Activated T-cell treated with anti-CD3 and anti-CD28 coated beads for 48 hours (primary cell): ENCODE measurements at places on chromosomes 12 and 14.

- peak; percentile 21 for DNase-seq
Measured at GRCh38 chr12:129193263-129193871, 340.1 kb downstream of the GLT1D1 start.

GRCh38 chr14:93073358-93073707 is 42.4 kb downstream of the ITPK1 start:
- no peak for DNase-seq

- no peak for DNase-seq
Measured at GRCh38 chr12:117080661-117081144, 18.5 kb downstream of the TESC start.

DNA sequence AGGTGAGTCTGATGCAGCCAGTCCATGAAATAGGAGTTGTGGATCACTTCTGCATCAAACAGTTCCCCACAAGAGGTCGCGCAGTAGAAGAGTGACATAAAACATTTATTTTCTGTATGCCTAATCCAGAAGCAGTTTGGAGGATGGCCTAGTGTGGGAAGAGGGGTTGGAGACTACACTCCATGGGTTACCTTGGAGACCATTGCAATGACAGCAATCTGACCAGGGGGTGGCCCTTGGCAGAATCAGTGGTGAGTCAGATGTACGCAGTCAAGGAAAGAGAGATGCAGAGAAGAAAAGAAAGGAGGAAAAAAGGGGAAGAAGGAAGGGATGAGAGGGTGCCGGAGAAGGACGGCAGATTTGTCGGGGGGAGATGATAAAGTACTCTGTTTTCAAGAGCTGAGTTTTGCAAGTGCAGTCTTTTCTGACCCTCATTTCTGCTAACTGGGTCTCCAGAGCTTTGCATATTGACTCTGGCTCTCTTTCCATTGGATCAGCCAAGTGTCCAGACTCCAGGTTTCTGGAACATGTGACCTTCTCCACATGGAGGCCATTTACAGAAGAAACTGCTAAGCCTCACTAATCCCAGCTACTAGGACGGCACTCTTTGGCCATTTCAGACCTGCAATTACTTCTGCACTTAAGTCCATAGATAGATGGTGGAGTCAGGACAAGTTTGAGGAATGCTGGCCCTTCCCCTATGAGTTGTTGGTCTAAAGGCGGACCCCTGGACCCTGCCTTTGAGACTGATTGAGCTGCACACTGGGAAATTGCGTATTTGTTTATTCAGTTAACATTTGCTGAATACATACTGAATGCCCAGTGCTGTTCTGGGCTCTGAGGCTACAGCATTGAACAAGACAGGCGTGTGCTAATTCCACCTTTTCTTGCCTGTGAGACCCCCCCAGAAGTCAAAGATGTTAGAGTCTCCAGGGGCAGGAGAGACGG is 424.2 kb downstream of the BCL11B start:
- no peak for DNase-seq

DNA sequence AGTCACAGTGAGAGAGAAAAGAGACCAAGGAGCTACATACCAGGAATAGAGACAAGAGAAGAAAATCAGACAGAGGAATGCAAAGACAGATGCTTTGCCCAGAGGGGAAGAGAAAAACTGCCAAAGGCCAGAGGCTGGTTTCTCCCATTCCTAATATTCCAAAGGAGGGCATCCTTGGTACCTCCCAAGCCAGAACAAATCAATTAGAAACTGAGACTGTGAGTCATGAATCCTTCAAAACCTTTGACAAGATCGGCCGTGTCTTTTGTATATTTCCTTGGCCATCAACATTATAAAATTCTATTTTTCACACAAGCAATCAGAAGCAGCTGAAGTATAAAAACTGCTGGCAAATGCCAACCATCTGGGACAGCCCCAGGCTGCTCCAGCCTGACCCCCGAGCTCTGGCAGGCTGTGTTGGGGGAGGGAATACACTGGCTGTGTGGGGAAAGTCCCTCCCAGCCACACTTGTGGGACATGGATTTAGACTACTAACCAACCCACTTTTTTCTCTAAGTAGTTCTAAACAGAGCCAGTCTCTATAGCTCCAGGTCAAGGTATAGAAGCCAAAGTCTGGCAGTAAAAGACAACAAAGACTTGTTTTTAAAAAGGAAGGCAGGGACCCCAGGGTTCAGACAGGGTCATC is 13.7 kb downstream of the POMT2 start:
- DNase-seq = no peak

DNA sequence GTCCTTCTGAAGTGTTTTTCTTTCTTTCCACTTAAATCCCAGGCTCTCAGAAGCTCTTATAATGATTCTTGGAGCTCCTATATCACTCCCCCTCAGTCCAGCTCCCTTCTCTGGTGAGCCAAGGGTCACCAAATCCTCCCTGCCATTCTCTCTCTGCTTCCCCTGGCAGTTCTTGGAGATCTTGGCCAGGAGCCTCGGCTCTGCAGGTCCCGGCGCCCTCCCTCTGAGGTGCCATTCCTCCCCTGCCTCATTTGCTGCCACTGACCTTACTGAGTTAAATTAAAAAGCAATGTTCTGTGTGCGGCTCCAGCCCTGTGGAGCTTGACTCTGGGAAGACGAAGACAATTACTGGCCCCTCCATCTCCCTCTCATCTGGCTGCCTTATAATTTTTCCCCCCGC is 7.0 kb downstream of the CISTR start:
- no peak for DNase-seq

DNA sequence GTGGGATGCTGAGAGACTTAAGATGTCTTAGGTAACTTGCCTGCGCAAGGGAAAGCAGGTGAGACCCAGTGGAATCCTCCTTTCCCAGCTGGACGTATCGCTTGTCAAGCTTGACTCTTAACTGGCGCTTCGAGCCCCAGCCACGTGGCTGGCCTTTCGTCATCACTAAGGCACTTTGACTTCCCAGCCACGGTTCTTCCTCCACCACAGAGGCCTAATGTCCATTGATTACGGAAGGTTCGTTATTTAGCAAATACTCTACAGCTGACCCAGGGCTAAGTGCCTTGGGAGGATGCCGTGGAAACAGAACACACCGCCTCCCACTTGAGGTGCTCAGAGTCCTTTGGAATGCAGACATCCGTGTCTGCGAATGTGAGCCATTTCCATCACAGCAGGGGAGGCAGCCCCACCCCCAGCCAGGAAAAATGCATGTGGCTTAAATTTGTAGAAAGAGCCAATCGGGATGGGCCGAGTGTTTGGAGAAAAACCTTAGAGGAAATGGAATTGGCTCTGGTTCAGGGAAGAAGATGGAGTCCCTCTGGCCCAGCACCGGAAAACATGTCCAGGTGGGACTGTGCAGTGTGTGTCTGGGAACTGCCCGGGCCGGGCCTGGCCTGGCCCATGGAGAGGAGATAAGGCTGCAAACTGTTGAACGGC is 115.7 kb downstream of the PLXNC1 start:
- no peak for DNase-seq

- DNase-seq = no peak
Measured at GRCh38 chr12:124379938-124380754, 85.3 kb downstream of the RFLNA start.

DNA sequence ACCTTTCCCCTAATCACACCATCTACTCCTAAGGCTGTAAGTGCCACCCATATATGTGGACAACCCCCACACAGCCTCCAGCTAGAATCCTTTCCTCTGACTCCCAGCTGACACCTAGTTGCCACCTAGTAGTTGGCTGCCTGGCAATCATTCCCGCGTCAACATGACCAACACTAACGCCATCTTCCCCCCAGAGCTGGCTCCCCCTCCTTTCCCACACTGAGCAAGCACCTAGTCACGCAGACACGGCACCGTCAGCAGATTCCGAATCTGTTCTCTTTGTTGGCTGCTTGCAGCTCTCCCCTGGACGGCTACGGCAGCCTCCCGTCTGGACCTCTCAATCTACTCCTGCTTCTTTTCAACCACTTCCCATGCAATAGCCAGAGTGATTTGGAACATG is 27.7 kb downstream of the UBR7 start:
- DNase-seq = no peak

- DNase-seq = no peak
Measured at GRCh38 chr12:1611803-1612572, 17.0 kb upstream of the WNT5B start.

- DNase-seq = no peak
Measured at GRCh38 chr12:31560516-31560915, 30.4 kb downstream of the DENND5B start.

GRCh38 chr14:23816371-23816770 is 137.2 kb upstream of the DHRS4 start:
- DNase-seq = no peak

- no peak for DNase-seq
Measured at GRCh38 chr12:31861360-31861759, 97.9 kb upstream of the RESF1 start.

- DNase-seq = no peak
Measured at GRCh38 chr12:19894050-19894449, 454.8 kb downstream of the AEBP2 start.

DNA sequence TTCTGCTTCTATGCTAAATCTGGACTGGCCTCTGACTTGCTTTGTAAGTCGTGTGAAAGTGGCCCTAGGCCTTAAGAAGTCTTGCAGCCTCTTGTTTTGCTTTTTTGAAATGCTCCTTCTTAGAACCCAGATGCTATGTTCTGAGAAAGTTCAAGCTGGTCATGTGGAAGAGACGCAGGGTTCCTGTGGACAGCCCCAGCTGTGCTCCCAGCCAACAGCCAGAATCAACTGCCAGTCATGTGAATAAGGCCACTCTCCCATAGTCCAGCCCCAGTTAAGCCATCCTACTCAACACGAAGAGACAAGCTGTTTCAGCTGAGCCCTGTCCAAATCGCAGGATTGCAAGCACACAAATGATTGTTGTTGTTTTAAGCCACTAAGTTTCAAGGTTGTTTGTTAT is 37.3 kb upstream of the TBPL2 start:
- no peak for DNase-seq

- peak; percentile 85 for DNase-seq
Measured at GRCh38 chr12:112108202-112109079, at the start of gene NAA25. TSS of gene NAA25 (minus strand) at chr12:112108783. CDS start at chr12:112108773, 10 bp downstream.

GRCh38 chr12:130484221-130484620 is 146.5 kb downstream of the PIWIL1 start:
- no peak for DNase-seq

DNA sequence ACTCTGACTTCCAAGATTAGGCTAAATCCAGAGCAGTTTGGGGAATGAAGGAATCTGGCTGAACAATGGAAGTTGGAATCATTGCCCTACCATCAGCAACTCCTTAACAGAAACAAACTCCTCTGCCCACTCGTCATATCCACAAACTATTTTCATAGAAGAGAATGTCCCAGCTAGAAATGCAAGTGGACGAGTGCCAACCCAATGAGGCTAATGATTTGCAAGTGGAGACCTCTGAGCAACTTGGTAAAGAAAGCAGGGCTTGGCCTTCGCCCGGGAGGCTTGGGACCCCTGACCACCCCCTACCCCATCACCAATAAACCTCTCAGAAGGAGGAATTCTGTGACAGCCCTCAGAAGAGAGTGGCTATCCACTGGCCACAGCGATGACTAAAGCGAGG is 40.0 kb upstream of the DDX11 start:
- DNase-seq = no peak

- no peak for DNase-seq
Measured at GRCh38 chr12:65658360-65658759, 165.9 kb upstream of the HMGA2 start.

DNA sequence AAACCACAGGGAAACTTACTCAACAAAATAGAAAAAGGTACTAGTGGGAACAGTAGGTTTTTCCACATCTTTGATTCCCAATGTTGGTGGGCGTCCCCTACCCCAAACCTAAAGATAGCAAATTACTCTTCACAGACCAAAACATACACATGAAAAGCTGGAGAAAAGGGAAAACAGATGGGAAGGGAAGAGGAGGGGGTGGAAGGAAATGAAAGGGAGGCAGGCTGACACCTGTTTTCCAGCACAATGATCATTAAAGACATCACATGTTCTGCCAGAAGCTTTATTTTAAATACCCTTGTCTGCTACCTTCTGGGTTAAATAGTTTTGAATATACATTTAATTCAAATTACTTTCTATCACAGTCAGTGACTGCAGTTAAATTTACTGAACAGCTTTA is 1617.9 kb upstream of the SEL1L start:
- no peak for DNase-seq

- DNase-seq = no peak
Measured at GRCh38 chr12:131621701-131622421, 89.0 kb upstream of the SFSWAP start.

DNA sequence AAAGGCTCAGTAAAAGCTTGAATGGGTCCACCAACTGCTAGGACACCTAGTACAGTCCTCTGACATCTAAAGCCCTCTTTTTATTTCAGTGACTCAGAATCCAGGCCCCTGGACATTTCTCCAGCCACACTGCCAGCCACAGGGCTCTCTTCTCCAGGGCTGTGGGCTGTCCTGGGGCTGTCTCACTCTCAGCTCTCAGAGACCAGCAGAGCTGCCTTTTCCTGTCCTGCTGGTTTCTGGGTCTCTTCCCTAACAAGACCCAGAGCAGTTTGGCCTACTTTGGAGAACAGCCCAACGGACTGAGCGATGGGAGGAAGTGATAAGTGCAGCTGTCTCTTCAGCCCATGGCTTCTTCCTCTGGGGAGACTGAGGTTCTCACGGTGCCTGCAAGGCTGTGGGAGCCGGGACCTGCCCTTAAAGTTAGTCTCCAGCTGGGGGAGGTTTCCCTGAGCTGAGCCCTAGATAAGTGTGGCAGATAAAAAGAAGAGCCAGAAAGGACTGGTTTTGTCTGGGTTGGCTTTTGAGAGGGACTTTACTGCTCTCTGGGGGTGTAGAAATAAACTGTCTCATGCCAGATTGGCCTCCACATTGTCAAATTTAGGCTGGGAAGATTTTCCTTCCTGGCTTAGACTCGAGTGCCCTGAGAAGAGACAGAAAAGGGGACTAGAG is 979.8 kb downstream of the VRK1 start:
- no peak for DNase-seq

- no peak for DNase-seq
Measured at GRCh38 chr12:32423559-32423958, 24.2 kb downstream of the FGD4 start.

- no peak for DNase-seq
Measured at GRCh38 chr12:74644681-74645080, 107.0 kb downstream of the ATXN7L3B start.

DNA sequence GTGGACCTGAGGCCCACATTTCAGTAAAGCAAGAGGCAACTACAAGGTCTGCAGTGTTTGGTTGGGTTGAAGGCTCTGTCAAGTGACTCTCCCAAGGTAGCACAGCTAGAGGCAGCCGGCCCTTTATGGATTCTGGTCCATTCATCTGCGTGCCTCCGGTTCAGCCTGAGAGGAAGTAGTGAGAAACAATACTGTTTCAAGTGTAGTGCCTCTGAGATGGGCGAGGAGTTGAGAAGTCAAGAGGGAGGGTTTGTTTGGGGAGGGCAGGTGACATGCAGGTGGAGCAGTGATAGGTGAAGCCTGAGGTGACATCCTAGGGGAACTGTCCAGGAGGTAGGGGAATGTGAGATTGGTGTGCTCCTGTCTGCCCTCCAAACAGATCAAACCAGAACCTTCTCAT is 933.5 kb downstream of the VRK1 start:
- no peak for DNase-seq
